ENCODE measurements at places on chromosomes 1 and 21.

DNA sequence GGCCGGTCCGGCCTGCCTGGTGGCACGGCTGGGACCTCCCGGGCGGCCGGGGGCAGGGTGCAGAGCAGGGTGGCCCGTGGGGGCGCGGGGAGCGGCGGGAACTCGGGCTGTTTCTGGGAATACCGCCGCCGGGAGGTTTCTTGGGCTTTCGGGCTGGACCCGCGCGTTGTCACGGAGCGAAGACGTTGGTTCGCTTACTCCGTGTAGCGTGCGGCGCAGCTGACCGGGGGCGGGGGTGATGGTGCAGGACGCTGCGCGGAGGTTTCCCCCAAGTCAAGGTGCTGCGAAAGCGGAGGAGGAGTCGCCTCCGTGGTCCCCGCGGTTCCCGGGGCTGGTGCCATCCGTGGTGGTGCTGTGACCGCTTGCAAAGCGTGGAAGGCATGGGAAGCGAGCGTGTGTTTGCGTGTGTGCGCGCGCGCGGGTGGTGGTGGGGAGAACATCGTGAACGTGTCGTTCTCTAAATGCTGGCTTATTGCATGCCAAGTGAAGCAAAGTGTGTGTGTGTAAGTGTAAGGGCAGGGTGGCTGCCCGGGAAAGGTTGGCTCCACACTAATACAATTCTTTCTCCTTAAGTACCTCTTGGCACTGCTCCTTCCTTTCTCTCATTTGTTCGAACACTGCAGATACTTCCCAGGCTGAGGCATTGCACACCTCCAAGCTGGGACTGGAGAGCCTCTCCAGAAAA, 1.1 kb downstream of the RYR2 start:
- no peak for DNase-seq

DNA sequence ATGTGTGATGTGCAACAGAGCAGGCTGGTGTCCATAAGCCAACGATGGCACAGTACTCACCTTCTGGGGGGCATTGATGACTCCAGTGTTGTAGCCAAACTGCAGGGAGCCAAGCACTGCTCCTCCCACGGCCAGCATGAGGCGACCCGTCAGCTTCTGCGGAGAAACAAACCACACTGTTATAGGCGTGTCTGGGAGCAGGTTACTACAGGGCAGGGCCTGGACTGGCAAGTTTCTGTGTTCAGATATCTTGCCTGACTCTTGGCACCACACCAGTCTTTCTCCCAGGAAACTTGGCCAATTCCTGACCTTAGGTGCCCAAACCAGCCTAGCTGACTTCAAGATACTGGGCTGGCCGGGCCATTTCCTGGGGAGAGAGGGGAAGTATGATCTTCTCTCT, 15.5 kb downstream of the SLC2A1 start:
- DNase-seq: no peak

DNA sequence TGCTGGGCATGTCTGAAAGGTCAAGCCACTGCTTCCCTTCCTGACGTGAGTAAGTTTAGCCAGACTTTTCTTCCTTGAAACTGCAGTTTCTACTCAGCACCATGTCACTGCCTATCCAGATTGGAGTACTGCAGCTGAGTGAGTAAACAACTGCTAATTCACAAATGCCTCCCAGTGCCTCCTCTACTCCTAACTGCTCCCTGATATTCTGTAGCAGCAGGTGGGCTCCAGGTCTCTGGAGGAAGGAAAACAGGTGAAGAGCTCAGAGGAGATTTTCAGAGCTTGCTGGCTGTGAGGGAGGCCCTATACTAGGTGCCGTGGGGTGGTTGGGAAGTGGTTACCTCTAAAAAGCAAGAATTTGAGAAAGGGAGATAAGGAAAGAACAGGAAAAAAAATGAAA, 96.5 kb downstream of the KIF14 start:
- DNase-seq: no peak

- DNase-seq: no peak
These were observed 34.0 kb upstream of the BEND5 start for GRCh38 chr1:48810740-48811139.

DNA sequence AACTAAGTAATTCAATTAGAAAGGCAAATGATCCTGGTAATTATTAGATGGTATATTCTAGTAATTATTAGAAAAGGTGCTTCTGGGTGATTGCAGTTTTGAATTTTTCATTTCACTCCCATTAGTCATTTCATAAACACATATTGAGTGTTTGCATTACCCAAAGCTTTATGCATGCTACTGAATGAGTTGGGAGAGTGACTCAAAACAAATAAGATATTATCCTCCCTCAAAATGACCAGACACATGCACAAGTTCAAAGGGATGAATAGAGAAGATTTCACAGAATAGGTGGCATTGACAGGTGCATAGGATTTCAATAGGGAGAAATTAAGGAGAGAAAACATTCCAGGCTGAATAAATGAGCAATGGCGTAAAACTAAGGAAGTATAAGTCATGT, 84.7 kb downstream of the PHTF1 start:
- DNase-seq: no peak

GRCh38 chr21:44875316-44875700, 1.8 kb upstream of the PTTG1IP start:
- no peak for DNase-seq

DNA sequence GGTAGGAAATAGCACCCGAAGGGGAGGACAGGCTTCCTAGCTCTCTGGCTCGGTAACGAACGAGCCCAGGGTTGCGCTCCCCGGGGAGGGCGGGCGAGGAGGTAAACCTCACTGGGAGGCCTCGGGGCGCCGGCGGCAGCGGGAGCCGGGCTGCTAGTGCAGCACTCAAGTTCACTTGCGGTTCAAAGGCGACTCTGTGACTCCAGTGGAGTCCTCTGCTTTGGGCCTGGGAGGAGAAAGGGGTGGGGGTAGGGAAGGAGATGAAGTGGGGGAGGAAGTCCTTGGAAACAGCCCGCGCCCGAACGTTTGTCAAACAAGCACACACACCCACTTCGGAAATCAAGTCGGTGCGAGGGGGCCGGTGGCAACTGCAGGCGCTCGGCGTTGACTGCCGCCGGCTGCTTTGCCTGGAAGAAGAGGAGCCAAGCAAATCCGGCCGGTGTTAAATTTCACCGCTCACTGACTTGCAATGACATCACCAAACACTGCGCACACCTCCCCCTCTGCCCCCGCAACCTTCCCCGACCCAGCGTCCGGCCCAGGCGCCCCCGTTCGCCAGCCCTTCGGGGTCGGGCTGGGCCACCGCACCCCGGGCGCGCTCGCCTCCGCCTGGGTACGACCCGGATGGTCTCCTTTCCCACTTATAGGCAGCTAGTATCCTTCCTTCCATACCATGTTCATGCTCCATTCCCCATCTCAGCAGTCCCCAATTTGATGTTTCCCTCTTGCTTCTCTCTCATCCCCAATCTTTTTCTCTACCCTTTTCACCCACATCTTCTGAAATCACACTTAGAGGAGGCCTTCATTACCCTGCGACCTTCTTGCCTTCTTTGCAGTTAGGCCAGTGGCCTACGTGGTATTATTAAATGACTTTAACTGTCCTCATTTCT, at the start of gene COL24A1:
COL24A1 (minus strand) TSS at position 207 of the 890 bp plus-strand sequence. CDS start 376 bp downstream, outside the sequence.
- no peak for DNase-seq

GRCh38 chr1:8544644-8545043, 226.7 kb downstream of the SLC45A1 start:
- DNase-seq: no peak

DNA sequence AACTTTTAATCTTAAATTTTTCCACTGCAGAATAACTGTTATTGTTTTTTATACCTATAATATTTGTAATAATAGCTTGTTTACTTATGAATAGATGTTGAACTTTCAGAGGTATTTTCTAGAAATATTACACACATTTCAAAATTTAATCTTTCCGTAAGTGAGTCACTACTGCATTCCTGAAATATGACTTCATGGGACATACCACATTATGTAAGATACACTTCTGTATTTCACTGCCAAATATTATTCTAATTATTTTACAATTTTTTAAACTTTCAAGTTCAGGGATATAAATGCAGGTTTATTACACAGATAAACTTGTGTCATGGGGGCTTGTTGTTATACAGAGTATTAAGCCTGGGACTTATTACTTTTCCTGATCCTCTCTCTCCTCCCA, 2220.5 kb downstream of the NCAM2 start:
- DNase-seq: no peak

DNA sequence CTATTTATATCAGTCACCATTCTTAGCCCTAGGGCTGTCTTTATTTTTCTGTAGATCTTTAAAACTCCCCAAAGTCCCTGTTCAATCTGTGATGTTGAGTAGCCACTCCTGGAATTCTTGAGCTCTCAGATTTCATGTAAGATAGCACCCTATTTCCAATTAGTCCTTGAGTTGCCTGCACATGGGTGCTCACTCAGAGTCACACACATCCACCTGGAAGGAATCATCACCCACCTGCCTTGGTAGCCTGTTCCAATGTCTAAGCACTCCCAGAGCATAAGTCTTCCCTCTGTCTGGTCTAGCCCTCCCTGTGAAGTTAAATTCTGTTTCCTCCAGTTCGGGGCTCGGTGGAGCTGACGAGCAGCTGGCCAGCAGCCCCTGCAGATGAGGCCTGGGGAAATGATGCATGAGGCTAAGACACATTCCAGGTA, 14.7 kb upstream of the ATF3 start:
- DNase-seq: peak; percentile 25

GRCh38 chr1:19969898-19970660, 9.3 kb downstream of the PLA2G2A start:
- DNase-seq: no peak

DNA sequence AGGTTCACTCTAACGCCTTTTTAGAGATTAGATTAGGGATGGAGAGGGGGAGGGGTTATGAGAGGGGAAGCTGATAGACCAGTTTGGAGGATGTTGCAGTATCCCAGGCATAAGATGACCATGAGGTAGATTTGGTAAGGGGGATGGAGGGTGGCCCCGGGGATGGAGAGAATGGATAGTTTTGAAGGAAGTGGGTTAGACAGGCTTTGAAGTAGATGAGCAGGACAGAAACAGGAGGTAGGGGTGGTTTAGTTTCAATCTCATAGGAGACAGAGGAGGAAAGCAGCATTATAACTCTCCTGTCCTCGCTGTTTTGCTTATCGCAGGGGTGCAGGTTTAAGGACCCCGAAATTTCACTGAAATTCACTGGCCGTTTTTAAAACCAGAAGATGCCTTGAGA, 11.8 kb downstream of the UBIAD1 start:
- no peak for DNase-seq

- no peak for DNase-seq
These were observed 478 bp downstream of the RIT1 start for GRCh38 chr1:155910621-155911121.

- DNase-seq: no peak
These were observed 125.2 kb upstream of the DSCAM start for GRCh38 chr21:40972151-40972550.

DNA sequence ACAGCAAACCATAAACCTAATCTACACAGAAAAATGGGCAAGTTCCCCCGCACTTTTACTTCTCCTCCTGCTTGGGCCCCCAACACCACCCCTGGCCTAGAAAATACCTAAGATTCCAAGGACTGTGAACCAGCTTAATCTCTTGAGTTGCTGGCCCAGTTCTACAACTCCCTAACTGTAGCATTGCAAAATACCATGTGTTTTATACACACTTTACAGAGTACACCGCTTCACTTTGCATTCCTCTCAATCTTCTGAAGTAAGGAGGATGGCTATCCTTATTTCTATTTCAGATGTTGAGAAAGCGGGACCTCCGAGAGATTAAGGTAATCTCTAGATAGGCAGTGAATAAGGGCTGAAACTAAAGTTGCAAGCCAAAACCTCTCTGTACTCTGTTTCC, 408.3 kb upstream of the NR5A2 start:
- DNase-seq: no peak

DNA sequence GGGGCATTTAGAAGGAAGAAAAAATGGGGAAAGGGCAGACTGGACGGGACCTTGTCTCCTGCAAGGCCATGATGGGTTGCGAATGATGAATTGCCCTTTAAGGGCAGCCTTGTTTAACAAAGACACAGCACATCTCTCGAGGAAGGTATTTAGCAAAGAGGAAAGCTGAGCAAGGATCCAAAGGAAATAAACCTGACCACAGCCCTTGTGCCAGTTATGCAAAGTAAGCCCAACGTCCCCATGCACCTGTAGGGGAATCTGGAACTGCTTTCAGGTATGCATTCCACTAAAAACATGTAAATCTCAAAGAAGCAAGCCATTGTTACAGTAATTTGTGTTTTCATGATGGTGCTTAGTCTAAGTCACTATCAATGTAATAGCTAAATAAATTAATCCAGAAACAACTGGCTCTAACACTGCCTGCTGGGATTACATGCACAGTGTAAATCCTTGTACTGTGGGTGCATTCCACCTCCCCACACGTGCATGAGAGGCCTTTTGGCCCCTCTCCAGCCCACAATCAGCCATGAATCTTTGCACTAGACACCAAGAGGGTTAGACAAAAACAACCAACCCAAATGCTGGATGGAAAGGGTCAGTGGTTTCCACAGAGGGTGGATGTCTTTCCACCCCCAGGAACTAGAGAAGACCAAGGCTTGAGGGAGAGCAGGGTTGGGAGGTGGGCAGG, 228.8 kb upstream of the KAZN start:
- DNase-seq: no peak

- DNase-seq: no peak
These were observed 2.4 kb downstream of the DTL start for GRCh38 chr1:212037900-212038299.

- no peak for DNase-seq
These were observed 30.3 kb upstream of the CLIC4 start for GRCh38 chr1:24714859-24715520.

DNA sequence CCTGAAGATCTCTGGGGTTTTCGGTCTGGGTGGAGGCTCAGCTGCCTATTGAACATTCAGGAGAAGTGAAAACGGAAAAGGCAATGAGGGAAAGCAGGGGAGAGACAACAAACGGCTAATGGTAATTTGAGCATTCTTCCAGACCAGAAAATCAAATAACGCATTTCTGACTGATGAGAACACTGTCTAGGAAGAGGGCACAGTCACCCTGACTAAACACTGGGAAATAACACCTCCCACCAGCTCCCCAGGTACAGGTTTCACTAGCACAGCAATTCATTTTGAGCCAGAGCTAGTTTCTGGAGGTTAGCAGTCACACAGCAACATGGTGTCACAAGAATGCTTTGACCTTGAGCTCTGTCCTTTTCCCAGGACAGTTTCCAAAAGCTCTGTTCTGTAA, 21.1 kb downstream of the NCF2 start:
- no peak for DNase-seq

DNA sequence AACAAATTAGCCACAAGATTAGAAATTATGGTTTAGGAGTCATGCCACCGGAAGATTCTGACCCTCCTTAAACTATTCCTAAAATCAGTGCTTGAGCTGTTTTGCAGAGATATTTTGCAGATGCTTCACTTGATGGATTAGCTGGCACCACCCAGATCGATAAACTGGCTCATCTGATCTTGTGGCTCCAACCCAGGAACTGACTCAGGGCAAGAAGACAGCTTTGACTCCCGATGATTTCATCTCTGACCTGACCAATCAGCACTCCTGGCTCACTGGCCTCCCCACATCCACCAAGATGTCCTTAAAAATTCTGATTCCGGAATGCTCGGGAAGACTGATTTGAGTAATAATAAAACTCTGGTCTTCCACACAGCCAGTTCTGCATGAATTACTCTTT, 221.6 kb downstream of the RHOU start:
- no peak for DNase-seq

- no peak for DNase-seq
These were observed 8.6 kb downstream of the TNFRSF18 start for GRCh38 chr1:1197551-1198422.

Data from renal cortex interstitium (tissue), 15 donors.